Activated naive CD4-positive, alpha-beta T cell treated with anti-CD3 and anti-CD28 coated beads, Interleukin-2, amount 50 U/mL, for 72 hours (primary cell): ENCODE measurements at places on chromosomes 3 and 15.
A peak's percentile ranks its signal among the peaks of the same experiment; 100 is the strongest.

DNA sequence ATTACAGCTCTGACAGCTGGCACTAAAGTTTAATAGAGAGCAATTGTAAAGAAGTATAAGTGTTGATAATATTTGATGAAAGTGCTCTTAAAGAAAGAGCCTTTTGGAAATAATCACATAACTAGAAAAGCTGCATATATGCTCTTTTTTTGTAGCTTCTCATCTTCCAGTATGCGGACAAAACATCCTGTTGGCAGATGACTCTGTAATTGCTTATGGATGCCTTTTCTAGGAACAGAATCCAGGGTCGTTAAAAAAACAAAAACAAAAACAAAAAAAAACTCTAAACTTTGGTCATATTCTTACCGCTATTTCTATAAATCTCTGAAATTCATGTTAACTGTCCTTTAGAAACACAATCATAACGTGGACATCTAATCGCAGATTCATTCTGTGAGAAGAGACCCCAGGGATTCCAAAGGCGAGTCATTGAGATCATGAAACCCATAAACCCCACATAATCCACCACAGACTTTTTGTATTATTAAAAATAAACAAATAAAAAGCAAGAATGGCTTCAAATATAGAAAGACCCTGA lies 109.8 kb downstream of the EPHA3 start:
- DNase-seq, result no peak

DNA sequence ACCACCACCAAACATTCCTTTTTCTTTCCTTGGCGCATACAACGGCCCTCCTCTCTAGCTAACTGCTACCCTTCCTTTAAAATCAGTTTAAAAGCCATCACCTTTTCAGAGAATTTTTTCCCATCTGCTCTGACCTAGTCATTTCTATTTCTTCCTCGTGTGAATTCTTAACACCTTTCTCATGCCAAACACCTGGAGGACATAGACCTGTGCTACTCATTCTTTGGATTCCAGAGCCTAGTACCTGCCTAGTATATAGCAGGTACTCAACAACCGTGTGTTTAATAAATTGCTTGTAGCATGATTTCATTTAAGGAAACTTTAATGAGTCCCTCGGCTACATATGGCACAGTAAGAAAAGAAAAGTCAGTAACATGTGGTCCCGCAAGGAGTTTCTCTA lies 2.0 kb upstream of the TPM1 start:
- DNase-seq, result no peak

- DNase-seq, result no peak
Observed at GRCh38 chr3:175274056-175274455, 414.9 kb downstream of the NAALADL2 start.

- DNase-seq, result no peak
Observed at GRCh38 chr3:58693940-58694850, 27.6 kb upstream of the FAM3D start.

DNA sequence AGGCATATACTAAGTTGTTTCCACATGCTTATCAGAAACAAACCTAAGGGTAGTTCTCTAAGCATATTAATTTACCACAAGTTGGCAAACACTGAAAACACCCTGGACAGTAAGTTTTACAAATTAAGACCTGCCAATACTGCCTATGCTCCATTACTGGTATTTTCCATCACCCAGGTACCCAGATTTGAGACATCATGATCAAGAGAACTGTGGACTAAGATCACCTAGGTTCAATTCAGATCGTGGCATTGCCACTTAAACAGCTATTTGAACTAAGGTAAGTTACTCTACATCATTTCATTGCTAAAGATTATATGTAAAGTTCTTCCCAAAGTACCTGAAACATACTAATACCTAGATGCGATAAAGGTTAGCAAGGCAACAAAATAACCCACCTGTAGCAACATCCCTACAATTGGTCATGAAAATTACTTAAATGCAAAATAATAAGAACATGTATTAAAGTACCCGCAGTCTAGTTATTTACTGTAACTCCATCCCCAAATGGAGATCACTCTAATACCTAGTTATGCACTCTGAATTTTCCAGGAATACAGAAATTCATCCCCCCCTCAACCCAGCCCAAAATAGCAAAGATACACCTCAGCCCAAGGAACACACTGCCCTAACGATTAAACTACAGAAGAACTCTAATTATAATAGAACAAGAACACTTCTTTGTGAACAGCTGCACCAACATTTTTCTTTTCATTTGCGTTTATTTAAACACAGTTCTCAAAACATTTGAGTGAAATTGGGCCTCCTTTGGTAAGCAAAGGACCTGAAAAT lies 21.6 kb downstream of the TRA2B start:
- DNase-seq, result no peak

DNA sequence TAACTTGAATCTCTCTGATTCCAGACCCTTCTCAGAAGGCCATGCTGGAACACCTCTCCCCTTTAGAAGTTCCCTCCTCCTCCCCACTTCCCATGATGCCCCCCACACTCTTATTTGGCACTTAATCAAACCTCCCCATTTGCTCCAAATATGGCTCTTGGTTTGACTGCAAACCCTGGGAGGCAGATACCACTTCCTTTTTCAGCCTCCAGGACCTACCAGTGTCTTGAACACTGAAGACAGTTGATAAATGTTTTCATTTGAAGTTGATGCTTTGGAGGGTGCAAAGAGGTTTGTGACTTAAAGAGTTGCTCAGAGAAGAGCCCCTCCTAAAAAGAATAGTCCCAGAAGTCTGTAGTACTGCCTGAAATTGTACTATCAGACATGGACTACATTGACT lies 61.5 kb downstream of the SEMA5B start:
- no peak for DNase-seq

DNA sequence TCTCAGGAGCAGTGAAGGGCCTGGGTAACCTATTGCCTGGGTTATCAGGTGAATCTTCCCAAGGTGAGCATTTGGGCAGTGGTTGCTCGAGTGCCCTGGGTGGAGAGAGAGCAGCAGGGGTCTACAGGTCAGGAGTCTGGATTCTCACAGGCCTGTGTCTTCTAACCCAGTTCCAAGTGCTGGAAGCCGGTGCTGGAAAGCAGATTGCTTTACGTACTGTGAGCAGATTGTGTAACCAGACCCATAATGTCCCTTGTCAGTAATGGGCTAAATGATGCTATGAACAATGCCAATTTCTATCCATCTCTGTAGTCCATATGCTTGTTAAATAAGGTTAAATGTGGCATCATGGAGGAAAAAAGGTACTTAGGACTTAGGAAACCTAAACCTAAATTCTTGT lies 106.5 kb downstream of the TPRG1 start:
- DNase-seq, result no peak

DNA sequence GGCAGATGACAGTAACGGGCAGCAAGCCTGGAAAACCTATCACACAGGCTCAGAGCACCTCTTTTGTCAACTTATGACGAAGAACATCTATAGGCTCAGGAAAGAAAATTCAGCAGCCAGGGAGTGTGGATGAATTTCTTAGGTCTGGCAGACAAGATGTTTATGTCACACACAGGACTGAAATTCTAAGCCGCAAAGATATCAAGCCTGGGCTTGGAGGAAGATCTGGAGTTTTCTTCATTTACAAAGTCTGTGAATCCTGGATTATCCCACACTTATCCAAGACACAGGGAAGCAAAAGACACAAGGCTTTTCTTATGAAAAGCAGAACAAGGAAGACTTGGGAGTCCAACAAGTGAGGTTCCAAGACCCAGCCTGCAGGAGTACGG lies 23.4 kb upstream of the CHCHD6 start:
- DNase-seq, result no peak

- no peak for DNase-seq
Observed at GRCh38 chr3:63338351-63338750, 60.2 kb downstream of the SYNPR start.

DNA sequence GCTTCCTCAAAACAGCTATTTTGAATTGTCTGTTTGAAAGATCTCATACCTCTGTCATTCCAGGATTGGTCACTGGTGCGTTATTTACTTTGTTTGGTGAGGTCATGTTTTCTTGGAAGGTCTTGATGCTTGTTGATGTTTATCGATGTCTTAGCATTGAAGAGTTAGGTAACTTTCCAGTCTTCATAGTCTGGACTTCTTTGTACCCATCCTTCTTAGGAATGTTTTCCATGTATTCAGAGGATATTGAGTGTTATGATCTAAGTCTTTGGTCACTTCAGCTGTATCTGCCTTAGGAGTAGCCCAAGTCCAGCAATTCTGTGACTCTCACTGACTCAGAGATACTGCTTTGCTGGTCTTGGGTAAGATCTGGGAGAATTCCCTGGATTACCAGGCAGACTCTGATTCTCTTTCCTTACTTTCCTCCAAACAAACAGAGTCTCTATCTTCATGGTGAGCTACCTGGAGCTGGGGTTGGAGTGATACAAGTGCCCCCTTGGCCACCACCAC lies 398.6 kb downstream of the ZIC4 start:
- no peak for DNase-seq

- peak; percentile 85 for DNase-seq
Observed at GRCh38 chr3:114213627-114214541, 23.5 kb downstream of the ZNF80 start.

GRCh38 chr15:81092559-81092902 lies 41.5 kb upstream of the CFAP161 start:
- no peak for DNase-seq

GRCh38 chr15:83163032-83163431 lies 44.6 kb downstream of the HDGFL3 start:
- no peak for DNase-seq

DNA sequence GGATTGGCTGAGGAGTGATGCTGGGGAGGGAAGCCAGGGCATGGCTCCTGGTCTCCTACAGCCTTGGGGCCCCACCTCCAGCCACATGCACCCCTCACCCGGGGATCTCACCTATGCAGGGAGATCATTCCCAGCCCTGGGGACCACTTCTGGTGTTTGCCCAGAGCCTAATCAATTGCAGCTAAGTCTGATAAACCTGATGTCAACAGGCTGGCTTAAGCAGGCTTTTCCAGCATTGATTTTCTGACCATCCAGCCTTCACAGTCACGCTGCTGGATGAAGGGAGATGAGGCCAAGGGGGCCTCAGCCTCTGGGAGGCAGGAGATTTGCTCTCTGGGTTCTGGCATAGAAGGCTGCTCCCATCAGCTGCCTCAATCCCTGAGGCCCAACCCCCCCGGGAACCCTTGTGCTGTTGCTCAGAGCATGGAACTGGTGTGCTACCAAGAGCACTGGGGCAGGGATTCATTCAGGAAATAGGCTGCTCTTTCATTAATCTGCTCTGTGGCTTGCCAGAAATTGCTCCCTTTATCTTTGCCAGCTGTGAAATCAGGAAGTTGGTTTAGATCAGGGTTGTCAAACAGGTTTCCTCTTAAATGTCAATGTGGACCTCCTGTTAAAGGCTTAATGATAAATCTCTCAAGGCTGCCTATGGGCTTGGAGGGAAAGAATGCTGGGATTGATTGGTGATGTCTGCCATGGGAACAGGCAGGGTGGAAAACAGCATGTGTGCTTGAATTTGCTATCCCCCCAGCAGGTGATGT lies 19.0 kb downstream of the FAM3D start:
- DNase-seq, result no peak

- DNase-seq, result no peak
Observed at GRCh38 chr3:99873269-99874102, 55.8 kb downstream of the CMSS1 start.

GRCh38 chr3:94336046-94336753 lies 273.3 kb downstream of the NSUN3 start:
- DNase-seq, result no peak

- DNase-seq, result peak; percentile 47
Observed at GRCh38 chr3:133040696-133041523, 2.7 kb downstream of the TMEM108 start.

DNA sequence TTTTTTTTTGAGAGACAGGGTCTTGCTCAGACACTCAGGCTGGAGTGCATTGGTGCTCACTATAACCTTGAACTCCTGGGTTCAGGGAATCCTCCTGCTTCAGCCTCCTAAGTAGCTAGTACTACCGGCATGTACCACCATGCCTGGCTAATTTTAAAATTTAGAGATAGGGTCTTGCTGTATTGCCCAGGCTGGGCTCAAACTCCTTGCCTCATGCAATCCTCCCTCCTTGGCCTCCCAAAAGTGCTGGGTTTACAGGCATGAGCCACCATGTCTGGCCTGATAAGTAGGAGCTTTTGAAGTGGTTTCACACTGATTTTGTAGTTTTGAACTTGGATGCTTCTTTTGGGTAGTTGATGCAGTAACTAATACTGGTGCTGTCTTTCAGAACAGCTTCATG lies 7.8 kb downstream of the MAP2K1 start:
- no peak for DNase-seq
